ENCODE measurements at places on chromosomes 5 and 9.

GRCh38 chr9:105342147-105342505, 97.7 kb downstream of the SLC44A1 start:
- DNase-seq, result no peak

- DNase-seq, result no peak
These were observed 2.9 kb downstream of the OR2V1 start for GRCh38 chr5:181127907-181128626.

DNA sequence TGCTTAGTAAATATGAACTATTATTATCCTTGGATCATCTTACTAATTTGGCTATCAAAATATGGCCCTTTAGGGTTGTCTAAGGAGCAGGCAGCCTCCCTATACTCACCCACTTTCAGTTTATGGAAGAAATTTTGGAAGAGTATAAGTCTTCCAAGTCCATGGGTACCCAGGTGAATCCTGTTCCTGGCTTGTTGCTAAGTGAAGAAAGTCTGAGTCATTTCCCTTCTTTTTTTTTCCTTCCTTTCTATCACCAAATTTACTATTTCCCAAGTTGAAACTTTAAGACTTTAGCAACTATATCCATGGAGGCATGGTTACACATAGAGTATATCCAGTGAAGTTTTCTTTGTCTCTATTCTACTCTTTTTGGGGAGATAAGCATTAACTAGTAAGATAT, 184.0 kb upstream of the ACTBL2 start:
- DNase-seq, result no peak

DNA sequence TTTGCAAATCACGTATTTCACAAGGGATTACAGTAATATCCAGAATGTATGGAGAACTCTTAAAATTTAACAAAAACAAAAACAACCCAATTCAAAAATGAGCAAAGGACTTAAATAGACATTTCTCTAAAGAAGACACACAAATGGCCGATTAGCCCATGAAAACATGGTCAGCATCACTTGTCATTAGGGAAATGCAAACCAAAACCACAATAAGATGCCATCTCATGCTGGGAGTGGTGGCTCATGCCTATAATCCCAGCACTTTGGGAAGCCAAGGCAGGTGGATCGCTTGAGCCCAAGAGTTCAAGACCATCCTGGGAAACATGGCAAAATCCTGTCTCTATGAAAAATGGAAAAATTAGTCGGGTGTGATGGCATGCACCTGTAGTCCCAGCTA, 120.2 kb downstream of the SUSD1 start:
- no peak for DNase-seq

DNA sequence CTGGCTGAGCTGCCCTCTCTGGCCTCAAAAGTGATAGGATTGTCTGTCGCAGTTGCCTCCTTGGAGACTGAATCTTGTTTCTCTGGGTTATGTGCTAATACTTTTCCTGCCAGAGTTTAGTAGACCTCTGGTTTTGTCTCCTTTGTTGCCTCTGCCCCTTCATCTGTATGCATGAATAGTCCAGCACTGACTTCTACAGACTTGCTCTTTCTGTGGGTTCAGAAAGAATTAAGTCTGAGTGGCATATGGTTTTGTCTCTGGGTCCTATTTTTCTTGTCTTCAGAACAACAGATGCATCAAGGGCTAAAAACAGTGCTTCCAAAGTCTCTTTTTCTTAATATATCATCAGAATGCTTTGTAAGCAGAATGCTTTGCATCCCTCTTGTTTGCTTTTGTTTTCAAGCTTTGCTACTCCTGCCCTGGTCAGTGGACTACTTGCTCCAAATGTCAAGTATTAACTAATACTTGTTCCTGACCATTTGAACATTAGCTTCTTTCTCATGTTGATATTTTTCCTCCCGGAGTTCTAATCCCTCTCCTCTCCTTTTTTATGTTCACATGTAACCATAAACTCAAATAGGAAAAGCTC, 131.7 kb downstream of the UNC13B start:
- DNase-seq, result no peak

GRCh38 chr5:97846643-97847042, 663.6 kb upstream of the RIOK2 start:
- no peak for DNase-seq

DNA sequence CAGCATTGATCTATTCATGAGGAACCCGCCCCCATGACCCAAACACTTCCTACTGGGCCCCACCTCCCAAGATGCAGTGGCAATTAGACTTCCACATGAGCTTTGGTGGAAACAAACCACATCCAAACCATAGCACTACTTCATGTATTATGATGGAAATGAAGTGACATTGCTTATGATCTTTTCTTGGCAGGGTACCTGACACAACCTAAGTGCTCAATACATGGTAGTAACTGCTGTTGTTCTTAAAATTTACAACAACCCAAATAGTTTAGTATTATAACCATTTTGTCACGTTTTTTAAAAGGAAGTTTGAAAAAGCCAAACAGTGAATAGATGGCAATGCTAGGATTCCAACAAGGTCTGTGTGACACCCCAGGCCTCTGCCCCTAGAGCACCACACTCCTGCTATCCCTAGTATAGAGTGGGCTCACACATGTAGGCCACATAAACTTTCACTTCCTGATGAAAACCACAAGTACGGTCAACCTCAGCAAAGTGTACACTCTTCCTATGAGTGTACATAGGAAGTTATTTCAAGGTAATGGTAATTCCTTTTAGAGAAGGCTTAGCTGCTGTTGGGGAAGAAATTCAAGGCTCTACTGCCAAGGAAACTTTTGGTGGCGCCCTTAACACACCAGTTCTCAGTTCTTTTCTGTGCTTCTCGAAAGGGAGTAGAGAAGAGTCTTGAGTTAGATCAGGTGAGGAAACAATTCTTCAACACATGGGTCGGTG, 97.6 kb downstream of the ARSB start:
- no peak for DNase-seq

GRCh38 chr5:36535378-36535777, 71.0 kb upstream of the SLC1A3 start:
- no peak for DNase-seq

DNA sequence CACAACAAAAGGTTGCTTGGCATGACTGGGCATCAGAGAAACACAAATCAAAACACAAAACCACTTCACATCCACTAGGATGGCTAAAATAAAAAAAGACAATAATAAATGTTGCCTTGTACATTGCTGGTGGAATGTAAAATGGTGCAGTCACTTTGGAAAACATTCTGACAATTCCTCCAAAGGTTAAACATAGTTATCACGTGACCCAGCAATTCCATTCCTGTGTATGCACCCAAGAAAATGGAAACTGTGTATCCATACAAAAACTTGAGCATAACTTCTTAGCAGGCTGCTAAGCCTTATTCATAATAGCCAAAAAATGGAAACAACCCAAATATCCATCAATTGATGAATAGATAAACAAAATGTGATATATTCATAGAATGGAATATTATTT, 10.2 kb upstream of the SLC46A2 start:
- no peak for DNase-seq

DNA sequence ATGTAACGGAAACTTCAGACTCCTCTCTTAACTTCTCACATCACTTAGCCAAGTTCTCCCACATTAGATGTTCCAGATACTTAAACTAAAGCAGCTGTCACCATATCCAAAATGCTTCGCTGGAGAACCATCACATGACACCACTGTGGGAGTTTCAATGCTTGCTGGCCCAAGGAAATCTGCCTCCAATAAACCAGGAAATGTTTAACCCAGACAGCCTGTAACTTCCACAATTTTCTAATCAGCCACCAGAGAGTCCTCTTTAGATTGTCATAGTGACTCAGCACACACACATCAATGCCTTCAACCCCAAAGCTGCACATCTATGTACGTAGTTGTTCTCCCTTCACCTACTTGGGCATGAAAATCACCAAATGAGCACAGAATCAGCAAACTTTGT, 118.7 kb downstream of the LPAR1 start:
- DNase-seq, result no peak

GRCh38 chr5:147036691-147037245, 158.2 kb upstream of the PPP2R2B start:
- DNase-seq, result no peak

- DNase-seq, result no peak
These were observed 26.6 kb upstream of the TLR4 start for GRCh38 chr9:117677572-117677971.

- no peak for DNase-seq
These were observed 235.2 kb upstream of the SLC24A2 start for GRCh38 chr9:20023961-20024571.

GRCh38 chr5:69225860-69226259, 8.8 kb upstream of the CDK7 start:
- DNase-seq, result no peak

DNA sequence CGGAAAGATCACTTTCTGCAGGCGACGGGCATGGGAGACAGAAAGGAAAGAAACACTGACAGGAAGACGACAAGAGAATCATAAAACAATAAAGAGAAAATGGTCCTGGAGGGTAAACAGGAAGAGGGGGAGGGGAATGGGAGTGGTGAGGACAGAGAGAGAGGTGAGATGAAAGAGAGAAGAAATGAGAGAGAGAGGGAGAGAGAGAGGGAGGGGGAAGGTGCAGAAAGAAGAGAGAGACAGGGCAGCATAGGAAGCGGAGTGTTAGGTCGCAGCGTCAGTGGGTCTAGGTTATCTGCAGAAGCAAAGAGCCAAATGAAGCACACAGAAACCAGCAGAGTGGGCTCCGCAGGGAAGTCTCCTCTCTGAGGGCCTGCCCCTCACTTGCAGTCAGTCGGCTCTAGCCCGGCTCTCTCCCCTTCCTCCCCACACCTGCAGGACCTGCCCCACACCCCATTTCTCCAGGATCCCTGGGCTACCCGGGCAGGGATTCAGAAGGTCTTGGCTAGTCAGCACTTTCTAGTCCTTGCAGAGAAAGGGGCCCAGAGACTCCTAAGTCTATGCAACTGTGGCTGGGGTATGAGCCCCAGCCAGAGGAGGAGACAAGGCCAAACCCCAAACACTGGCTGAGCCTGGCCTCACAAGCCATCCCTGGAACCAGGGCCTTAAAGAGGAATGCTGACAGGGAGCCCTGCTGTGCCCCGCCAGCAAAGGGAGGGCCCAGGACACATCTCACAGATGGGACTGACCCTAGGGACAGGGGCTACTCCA, 29.7 kb upstream of the MEIKIN start:
- peak; percentile 72 for DNase-seq

DNA sequence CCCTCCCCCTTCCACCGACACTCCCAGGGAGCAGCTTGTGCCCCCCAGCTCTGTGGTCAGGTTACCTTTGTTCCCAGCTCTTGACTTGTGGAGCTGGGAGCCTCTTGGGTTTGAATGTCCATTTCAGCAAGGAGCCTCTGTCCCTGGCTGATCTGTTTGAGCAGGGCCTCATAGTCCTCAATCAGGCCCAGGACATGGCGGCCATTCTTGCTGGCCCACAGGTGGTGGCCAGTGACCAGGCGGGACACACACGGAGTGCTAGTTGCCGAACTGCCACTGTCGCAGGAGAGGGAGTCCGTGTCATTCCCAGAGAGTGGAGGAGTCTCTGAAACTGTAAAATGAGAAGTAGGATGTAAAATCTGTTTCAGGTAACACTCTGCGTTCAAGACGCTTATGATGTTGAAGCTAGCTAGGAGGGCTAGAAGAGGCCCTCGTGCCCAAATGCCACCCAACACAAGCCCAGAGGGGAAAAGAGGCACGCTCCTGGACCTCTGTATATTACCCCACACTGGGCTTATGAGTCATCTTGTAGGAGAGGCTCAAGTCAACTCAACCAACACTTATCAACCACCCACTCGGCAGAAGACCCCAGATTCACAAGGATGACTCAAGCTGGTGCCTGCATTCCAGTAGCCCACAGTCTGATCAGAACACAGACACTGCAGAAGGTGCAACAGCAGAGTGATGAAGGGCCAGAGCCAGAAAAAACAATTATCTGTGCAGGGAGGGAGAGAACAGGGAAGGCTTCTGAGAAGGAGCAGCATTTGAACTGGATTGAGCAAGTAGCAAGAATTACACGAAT, 177.0 kb downstream of the CDK5RAP2 start:
- DNase-seq, result no peak

GRCh38 chr5:62413711-62414110, 1.1 kb downstream of the IPO11 start:
- DNase-seq, result no peak

GRCh38 chr9:132055756-132056155, 23.9 kb downstream of the MED27 start:
- DNase-seq, result no peak

DNA sequence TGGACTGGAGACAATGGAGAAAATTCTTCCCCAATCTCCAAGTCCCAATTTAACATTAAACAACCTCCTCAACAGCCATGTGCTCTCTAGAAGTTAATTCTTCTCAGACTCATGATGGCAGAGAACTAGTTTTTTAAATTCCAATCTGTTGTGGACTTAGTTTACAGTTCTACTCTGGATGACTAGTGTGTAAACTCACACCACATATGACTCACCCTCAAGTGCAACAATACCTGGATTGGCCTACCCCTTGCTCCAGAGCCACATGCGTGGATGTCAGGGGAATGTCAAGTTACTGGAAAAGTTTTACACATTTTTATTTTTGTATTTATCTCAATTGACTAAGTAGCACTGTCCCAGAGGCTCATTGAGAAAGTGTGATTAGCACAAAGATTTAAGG, 136.0 kb upstream of the EFNA5 start:
- DNase-seq, result no peak

GRCh38 chr9:117403403-117403811, 11.4 kb downstream of the ASTN2 start:
- no peak for DNase-seq

DNA sequence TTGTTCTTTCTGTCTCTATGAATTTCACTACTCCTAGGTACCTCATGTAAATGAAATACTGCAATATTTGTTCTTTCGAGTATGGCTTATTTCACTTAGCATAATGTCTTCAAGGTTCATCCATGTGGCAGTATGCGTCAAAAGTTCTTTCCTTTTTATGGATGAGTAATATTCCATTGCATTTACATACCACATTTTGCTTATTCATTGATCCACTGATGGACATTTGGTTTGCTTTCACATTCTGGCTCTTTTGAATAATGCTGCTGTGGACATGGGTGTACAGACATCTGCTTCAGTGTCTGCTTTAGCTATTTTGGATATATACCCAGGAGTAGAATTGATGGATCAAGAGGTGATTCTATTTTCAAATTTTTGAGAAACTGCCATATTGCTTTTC, 144.2 kb upstream of the PAPPA start:
- DNase-seq, result no peak

DNA sequence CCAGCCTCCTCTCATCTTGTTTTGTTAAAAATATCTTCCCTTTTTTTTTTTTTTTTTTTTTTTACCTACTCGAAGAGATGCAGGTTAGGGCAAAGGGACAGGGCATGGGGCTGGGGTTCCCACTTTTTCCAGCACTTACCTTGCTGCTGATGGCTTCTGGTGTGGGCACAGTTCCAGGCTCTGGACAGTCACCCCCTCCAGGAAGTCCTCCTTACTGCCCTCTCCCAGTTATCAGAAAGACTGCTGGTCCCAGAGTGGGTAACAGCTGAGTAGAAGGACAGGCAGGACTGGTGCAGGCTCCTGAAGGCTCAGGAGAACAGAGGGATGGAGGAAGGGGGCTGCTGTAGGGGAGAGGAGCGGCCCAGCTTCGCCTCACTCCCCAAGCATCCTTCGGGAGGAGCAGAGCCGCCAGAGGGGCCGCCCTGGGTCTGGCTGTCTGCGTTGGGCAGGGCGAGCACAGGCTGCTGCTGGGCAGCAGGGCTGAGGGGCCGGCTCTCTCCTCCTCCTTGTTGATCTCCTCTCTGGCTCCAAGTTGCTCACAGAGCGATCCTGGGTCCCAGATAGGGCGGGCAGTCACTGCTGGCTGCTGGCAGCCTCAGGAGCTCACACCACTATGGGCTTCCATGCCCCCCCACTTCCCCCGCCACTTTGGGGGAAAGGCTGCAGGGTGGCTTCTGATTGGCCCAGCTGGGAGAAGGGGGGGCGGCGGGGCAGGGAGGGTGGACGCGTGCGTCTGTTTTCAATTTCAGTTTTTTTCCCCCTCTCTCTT, at the start of gene PDGFRB:
Gene PDGFRB, minus strand, starts transcription at position 588 of the 769 bp plus-strand sequence. CDS start 18,798 bp downstream, outside the sequence.
- peak; percentile 17 for DNase-seq
